ENCODE measurements at places on chromosomes 2 and 18.

- no peak for DNase-seq
Observed at GRCh38 chr2:28633204-28633603, 118.4 kb upstream of the PPP1CB start.

DNA sequence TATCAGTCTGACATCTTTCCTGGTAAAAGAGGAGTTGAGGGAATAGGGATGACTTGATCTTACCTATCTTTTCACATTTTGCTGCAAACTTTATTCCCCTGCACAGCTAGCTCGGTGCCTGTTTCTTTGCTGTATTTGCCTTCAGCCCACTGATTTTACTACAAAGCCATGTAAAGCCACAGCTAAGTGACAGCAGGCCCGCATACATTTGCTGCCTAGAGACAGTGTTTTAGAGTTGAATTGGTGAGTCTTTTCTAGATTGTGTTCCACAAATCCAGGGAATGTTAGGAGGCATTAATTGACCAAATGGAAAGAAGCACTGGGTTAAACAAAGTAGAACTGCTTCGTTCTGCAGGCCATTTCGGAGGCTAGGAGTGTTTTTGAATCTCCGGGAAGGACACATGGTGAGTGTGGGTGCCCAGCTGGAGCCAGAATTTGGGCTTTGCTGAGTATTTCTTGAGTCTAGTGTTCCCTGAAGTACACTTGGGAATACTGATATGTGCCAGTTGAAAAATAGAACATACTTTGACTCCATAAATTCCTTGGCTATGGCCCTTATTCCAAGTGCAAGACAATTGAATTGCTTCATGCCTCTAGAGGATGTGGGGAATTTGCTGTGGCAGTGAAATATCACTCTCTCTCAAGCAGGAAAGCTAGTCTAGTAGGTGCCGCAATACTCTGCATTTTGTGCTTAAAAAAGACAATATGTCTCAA lies 329.8 kb downstream of the PTPRM start:
- no peak for DNase-seq

GRCh38 chr18:11667578-11667977 lies 21.5 kb upstream of the GNAL start:
- DNase-seq = no peak

GRCh38 chr2:75035444-75036353 lies 77.3 kb downstream of the POLE4 start:
- DNase-seq = no peak

GRCh38 chr2:208488686-208489564 lies 82.3 kb downstream of the PTH2R start:
- DNase-seq = no peak

- DNase-seq = no peak
Observed at GRCh38 chr2:85819811-85820510, 66.2 kb downstream of the ATOH8 start.

DNA sequence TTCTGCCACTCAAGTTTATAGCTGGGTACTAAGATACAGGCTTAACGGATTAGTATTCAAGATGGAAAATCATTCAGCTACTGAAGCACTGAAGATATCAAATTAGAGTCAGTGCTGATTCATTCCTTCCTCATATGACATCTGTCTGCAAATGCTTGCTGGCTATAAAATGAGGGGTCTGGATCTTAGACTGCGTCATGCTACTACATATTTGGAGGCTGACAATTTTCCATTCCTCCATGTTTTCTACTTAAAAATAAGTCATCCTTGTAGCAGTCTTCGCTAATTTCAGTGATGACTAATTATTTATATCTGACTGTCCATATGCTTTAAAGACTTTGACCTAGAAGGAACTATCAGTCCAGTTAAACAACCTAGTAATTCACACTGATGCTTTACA lies 233.4 kb downstream of the RIT2 start:
- DNase-seq = no peak

DNA sequence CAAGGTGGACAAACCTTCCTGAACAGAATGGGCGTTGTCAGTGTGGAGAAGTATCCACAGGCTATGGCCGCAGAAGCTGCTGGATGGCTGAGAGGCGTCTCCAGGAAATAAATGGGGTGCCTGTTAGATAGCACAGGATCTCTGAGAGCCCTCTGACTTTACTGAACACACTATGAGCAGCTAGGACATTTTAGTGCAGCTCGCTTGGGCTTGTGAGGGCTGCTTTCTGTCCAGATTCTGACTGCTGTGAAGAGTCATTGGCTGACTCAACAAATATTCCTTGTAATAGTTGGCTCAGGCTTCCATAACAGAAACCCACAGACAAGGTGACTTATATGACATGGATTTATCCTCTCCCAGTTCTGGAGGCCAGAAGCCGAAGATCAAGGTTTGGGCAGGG lies 100.2 kb upstream of the SNTG2 start:
- no peak for DNase-seq

DNA sequence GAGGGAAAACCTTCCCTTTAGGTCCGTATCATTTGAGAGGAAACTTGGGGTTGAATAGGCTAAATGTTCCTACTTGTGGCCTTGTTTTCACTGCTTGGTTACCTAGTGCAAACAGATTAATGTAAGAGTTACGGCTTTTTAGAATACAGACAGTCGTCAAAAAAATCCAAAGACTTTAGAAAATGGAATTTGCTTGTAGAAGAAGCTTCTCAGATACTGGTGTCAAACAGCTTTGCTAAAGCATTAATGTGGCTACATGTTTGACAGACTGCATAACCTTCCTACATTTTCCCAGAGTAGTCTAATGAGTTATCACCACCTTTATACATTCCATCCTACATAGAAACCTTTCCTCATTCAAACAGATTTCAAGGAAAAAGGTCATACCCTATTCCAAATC lies 114.6 kb downstream of the FMNL2 start:
- no peak for DNase-seq

DNA sequence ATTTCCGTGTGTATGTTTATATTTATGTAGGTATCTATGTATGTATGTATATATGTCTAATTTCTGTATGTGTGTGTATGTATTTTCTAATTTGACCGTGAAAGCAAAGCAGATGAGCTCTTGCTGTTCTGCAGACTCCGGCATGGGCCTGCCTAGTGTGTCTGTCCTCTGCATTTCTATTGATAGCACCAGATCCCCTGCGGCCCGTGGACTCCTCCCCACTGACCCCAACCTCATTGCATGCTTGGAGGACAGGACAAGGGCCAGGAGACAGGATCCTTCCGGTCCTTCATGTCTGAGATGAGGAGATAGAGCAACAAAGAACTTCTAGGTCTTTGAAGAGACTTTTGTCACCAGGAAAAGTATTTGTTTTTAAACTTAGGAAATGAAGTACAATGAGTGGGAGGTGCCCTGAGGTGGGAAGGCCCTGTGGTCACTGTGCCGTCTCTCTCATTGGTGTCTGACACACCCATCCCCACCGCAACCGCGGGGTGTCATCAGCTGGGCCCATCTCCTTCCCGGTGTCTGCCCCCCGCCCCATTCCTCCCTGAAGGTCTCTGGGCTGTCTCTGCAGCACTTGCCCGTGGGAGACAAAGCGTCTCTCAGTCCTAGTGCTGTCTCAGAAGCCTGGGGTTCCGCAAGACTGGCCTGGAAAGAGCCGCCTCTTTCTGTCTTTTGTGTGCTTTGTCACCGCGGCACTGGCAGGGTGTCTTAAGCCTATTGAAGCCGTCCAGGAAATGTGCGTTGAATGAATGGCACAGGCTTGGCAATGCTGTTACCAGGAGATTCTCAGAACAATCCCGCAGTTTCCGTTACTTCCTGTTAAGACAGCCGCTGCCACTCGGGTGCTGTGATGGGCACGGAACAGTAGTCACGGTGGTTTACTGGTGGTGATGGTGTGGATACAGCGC lies 216.4 kb downstream of the AGAP1 start:
- no peak for DNase-seq

DNA sequence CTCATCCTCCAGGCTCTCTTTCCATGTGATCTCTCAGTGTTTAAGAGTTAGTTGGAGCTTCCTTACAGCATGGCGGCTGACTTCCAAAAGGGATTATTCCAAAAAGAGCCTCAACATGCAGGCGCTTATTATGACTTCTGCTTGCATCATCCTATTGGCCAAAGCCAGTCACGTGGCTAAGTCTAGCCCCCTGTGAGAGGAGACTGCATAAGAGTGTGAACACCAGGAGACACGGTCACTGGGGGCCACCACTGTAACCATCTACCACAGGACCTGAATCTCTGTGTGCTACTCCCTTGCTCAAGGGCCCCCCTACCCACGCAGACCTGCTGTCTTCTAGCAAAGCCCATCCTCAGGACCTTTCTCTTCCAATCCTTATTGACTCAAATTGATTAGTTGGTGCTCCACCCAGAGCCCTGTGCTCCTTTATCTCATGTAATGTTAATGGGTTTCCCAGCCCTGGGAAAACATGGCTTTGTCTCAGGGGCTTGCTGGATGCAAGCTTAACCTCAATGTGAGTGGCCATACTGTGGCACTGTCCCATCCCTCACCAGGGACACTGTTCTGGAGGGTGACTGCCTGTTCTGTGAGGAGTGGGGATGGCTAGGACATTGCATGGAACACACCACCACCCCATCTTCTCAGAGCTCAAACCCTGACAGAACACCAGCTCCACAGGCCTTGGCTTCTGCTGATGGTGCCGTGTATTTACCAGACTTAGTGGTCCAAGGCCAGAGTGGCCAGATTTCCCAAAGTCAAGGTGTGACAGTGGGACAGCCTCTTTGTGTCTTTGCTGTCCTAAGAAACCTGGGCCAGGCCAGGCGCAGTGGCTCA lies 4.2 kb downstream of the IL1RN start:
- DNase-seq = no peak

GRCh38 chr2:908568-908967 lies 42.1 kb upstream of the SNTG2 start:
- DNase-seq = peak; percentile 20

GRCh38 chr2:8511868-8512612 lies 169.8 kb upstream of the ID2 start:
- no peak for DNase-seq

DNA sequence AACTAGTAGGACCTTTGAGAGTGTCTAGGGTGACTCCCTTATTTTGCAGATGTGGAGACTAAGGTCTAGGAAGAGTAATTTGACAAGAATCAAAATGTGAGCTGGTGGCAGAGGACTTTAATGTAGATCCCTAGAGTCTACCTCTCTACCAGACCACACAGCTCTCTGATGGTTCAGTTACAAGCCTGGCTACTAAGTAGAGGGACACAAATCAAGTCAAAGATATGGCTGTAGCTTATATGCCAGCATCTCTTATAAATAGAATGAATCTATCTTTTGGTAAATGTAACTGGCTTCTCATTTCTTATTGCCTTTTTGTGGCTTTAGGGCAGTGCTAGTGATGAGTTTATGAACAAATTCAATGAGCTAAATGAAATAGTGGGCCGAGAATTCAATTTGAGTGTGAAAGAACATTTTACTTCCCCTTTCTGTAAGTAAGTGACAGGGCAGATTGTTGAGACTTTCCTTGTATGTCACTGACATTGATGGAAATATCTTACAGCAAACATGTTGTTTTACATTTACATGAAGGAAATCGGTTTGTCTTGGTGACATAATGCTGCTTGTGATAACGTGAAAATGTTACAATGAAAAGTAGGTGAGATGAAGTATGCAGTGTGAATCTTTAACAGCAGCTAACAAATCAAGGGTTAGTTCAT lies 28.3 kb downstream of the CSRNP3 start:
- no peak for DNase-seq

GRCh38 chr2:38685116-38685735 lies 19.3 kb downstream of the GALM start:
- no peak for DNase-seq

DNA sequence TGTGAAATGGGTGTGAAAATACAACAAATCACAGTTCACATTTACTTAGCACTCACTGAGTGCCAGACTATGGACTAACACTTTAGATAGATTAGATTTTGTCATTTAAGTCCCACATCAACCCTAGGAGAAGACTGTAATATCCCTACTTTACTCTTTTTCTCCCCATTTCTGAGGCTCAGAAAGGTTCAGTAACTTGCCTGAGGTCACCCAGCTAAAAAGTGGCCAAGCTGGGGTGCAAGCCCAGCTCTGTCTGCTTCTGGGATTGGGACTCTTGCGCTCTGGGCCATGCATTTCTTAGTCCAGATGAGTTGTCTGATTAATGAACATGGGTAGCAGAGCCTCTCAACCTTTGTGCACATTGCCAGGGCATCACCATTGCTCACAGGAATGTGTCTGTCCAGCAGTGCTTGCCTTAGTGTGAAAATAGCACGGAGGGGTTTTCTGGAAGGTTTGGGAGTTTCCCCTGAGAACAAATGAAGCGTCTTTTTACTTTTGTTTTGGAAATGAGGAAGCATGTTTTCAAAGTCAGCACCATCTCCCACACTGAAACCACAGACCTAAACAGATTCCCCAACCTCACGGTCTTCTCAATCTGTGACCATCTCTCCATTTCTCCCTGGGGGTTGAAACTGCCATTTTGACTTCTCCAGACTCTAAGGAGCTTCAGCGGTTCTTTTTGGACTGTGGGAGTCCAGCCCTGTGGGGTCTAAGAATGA lies 31.9 kb downstream of the NRP2 start:
- no peak for DNase-seq

DNA sequence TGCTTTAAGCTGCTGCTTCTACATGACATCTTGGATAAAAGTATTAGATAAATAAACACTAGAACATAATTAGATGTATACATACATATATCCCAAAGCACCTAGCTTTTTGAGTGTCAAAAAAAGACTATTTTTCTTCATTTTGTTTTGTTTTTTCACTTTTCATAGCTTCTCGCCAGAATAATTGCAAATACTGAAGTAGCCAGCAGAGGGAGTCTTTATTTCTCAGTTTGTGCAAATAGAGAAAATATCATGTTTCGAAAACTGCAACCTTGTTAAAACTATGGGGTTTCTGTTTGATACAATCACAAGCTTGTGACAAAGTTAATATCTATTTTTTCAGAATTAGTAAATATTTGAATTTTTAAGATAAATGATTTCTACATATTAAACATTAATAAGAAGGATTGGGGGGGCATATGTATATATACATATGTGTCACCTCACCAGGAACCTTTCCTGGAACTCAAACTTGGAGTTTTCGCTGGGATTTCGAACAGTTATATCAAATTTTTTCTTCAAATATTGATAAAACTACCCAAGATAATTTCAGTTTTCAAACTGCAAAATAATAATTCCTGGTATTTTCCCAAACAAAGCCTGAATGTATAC lies 61.0 kb downstream of the GRB14 start:
- DNase-seq = no peak

GRCh38 chr2:156116113-156116512 lies 216.4 kb downstream of the NR4A2 start:
- DNase-seq = no peak

DNA sequence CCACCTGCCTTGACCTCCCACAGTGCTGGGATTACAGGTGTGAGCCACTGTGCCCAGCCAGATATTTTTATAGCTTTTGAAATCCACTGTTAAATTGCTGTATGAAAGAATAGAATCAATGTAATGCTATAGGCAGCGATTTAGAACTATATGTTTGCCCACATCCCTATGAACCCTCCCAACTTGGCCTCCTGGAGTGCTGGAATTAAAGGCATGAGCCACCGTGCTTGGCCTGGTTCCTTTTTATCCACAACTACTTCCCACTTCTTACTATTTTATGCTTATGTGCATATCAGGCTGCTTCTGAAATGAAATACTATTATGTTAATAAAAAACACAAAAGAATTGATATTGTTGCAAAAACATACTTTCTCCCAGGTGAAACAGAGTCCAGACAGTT lies 11.6 kb upstream of the PTPN2 start:
- DNase-seq = no peak

- no peak for DNase-seq
Observed at GRCh38 chr18:12552879-12553242, 105.0 kb downstream of the SPIRE1 start.
